ENCODE measurements at places on chromosomes 3 and 15.

GRCh38 chr3:158279609-158280008 lies 169.7 kb downstream of the RSRC1 start:
- no peak overlapping the region for H3K4me3 ChIP-seq
- no peaks in the 10 kb centered on the region for H3K4me1 ChIP-seq
- no peak overlapping the region for H3K27ac ChIP-seq

- no peaks in the 10 kb centered on the region for H3K27me3 ChIP-seq
- H3K36me3 ChIP-seq, result peaks cover 68% of the 10 kb centered on the region
- peaks cover 10% of the 10 kb centered on the region for H3K4me1 ChIP-seq
- DNase-seq, result no peak
- H3K4me3 ChIP-seq, result no peak overlapping the region
- H3K27ac ChIP-seq, result no peak overlapping the region
Observed at GRCh38 chr15:40900256-40901052, 6.2 kb downstream of the VPS18 start.

DNA sequence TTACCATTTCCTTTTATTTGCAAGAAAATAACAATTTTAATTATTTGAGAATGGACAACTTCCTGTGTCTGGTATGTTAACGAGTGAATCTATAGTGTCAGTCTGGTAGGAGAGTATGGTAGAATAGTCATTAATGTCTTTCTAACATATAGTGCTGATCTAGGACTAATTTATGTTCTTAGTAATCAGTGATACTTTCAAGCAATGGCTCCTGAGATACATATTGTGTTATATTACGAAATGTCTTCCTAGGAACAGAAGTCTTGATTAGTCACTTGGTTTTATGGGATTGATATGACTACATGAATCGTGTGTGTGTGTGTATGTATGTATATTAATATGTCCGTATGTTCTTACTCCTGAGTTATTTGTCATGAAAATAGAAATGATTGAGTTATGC lies 66.6 kb upstream of the PAQR5 start:
- DNase-seq, result no peak
- H3K36me3 ChIP-seq, result no peaks in the 10 kb centered on the region
- H3K4me1 ChIP-seq, result no peaks in the 10 kb centered on the region
- H3K27me3 ChIP-seq, result no peaks in the 10 kb centered on the region
- no peak overlapping the region for H3K4me3 ChIP-seq
- H3K27ac ChIP-seq, result no peak overlapping the region

DNA sequence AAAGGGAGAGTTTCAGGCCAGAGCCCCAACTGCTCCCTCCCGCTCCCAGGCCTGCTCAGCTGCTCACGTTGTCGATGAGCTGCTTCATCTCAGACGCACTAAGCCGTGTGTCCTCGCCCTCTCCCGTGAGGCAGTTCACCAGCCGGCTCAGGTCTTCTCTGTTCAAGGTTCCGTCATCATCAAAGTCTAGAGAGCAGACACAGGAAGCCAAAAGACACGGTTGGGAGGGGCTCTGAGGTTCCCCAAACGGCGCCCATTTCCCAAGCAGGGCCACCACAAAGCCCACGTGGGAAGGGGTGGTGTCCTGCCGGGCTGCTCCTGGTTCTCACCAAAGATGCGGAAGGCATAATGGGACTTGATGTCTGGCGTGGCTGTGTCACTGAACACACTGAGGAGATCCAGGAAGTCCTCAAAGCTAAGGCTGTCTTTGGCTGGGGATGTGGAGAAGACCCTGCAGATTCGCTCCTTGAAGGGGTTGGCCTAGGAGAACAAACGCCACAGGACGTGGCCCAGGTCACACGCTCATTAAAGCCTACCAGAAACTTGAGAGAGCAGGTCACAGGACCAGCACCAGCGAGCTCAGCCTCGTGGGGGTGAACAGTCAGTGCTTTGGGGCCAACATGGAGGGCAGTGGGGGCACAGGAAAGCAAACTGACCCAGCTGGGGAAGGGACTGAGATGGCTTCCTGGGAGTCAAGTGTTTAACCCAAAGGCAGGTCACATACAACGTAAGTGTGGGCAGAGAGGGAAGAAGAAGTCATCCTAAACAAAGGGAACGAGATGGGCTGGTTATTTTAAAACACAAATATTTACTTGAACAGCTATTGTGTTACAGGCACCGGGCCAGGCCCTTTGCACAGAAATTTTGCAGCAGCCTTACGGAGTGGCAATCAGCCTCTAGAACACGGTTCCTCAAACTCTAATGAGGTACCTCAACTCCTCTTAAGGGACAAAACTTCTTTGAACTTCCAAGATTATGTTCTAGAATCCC lies 2.4 kb downstream of the CIB1 start:
- peak; percentile 40 for DNase-seq
- H3K27ac ChIP-seq, result no peak overlapping the region
- peaks cover 33% of the 10 kb centered on the region for H3K36me3 ChIP-seq
- no peak overlapping the region for H3K4me3 ChIP-seq
- H3K27me3 ChIP-seq, result no peaks in the 10 kb centered on the region

- no peaks in the 10 kb centered on the region for H3K4me1 ChIP-seq
- no peaks in the 10 kb centered on the region for H3K27me3 ChIP-seq
- no peak overlapping the region for H3K4me3 ChIP-seq
- H3K27ac ChIP-seq, result no peak overlapping the region
Observed at GRCh38 chr3:18789734-18790133, 358.6 kb upstream of the KCNH8 start.

- H3K4me1 ChIP-seq, result no peaks in the 10 kb centered on the region
- H3K27ac ChIP-seq, result no peak overlapping the region
- no peaks in the 10 kb centered on the region for H3K27me3 ChIP-seq
- H3K36me3 ChIP-seq, result no peaks in the 10 kb centered on the region
Observed at GRCh38 chr15:29067949-29068348, 182.2 kb downstream of the APBA2 start.

- no peaks in the 10 kb centered on the region for H3K27me3 ChIP-seq
- no peaks in the 10 kb centered on the region for H3K36me3 ChIP-seq
- no peak overlapping the region for H3K27ac ChIP-seq
- H3K4me3 ChIP-seq, result no peak overlapping the region
- no peaks in the 10 kb centered on the region for H3K4me1 ChIP-seq
- no peak for DNase-seq
Observed at GRCh38 chr3:68210635-68211034, 556.2 kb upstream of the SUCLG2 start.

DNA sequence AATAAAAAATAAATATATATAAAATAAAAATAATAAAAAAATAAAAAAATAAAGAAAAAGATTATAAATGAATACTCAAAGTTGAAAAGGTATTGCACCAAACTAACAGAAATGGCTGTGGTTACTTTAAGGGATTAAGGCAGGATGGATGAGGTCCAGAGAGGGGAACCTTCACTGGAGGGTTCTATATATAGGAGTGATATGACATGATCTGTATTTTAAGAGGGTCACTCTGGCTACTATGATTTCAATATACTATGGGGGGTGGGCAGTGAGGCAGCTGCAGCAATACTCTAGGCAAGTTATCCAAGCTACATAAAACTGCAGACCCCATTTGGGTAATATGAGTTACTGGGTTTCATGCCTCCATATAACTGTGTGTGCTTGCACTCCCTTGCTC lies 24.6 kb downstream of the ACAD11 start:
- H3K4me3 ChIP-seq, result no peak overlapping the region
- no peak for DNase-seq
- H3K4me1 ChIP-seq, result no peaks in the 10 kb centered on the region
- H3K27me3 ChIP-seq, result no peaks in the 10 kb centered on the region

DNA sequence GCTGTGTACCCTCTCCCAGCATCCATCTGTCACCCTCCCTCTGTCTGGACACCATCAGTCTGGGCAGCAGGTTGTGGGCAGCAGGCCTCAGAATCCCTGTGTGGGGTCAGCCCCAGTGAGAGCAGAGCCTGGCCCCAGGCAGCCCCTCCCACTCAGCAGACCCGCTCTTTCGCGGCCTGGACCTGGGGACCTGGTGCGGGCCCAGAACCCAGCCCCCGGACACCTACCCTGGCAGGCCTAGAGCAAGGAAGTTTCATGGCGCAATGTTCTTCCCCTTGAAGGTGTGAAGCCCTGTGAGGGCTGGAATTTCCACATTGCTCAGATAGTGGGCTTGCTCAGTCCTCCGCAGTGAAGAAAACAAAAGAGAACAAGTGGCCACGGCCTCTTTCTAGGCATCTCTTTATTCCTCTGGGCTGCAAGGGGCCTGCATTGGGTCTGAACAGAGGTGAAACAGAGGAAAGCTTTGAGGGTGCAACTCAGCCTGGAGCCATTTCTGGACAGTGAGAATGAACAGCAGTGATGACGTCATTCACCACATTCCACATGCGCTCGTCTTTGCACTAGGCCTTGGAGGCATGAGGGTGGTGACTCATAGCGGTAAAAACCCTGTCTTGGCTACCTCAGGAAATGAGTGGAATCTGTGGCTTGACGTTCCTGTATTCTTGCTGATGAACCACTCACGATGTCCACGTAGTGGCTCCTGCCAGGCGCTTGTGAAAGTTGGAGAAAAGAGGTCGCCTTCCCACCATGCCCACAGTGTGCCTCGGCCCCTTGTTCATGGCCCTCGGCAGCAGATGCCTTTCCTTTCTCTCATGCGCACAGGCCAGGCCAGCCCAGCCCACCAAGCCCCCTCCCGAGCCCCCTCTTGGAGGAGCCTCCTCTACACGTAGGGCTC lies 66.1 kb downstream of the SLC30A4 start:
- H3K27ac ChIP-seq, result peak overlapping the region; percentile 16
- H3K4me3 ChIP-seq, result no peak overlapping the region
- no peaks in the 10 kb centered on the region for H3K36me3 ChIP-seq
- no peaks in the 10 kb centered on the region for H3K27me3 ChIP-seq
- H3K4me1 ChIP-seq, result peaks cover 3% of the 10 kb centered on the region

- no peaks in the 10 kb centered on the region for H3K36me3 ChIP-seq
- no peaks in the 10 kb centered on the region for H3K4me1 ChIP-seq
- no peak for DNase-seq
- H3K4me3 ChIP-seq, result no peak overlapping the region
- no peaks in the 10 kb centered on the region for H3K27me3 ChIP-seq
- H3K27ac ChIP-seq, result no peak overlapping the region
Observed at GRCh38 chr3:142259359-142259758, 34.0 kb upstream of the GK5 start.

All from ascending aorta (tissue), 2 donors.